ENCODE measurements at places on chromosomes 7 and 10.

- no peak for DNase-seq
Observed at GRCh38 chr10:13831711-13832141, 245.0 kb downstream of the PRPF18 start.

GRCh38 chr10:48502791-48503190, 102.1 kb downstream of the ARHGAP22 start:
- no peak for DNase-seq

DNA sequence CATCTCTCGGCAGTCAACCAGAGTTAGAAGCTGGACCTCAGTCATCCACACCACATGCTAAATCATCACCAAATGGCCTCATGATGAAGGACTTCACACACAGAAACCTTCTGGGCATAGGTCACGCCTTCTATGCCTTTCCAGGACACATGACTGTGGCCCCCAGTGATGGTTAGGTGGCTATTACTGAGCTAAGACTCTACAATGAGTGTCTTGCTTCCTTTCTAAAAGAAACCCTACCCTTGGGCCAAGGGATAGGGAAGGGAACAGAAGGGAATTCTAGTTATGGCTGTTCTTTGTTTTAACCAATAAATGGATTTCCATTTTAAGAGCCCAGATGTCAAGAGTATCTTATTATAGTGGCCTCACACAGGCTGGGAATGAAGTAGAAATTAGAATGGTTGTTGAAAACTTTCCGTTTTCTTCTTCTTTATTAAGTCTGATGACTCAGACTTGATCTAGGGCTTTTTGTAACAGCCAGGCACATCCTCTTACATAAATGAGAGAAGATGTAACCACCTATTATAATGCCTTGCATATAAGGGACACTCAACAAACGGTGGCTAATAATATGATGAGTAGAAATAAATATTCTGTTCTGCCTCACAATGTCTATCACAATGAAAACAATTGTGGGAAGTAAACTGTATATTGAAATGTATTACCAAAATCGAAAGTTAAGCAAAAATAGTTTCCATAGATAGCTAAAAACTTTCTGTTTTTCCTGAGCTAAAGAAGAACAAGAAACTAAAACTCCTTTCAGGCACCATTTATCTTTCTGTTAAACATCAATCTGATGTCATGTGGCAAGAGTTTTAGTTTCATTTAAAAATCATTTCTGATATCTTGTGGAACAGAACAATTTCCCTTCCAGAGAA, 62.5 kb upstream of the TOMM7 start:
- no peak for DNase-seq

DNA sequence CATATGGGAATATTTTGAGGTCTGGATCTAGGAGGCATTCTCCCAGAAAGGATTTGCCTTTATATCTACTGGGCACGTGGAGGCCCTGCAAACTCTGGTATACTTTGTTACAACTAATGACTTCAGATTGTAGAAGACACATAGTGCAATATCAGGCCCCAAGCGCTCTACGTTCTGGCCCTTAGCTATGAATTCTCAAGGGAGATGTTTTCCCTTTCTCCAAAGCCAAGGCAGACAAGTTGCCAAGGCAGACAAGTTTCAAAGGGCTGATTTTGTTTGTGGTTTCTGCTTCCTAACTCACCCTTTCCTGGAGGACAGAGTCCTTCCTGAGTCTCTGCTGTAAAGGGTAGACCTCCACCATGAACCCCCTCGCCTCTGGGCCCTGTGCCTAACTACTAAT, 99.4 kb upstream of the CTTNBP2 start:
- DNase-seq = no peak

- no peak for DNase-seq
Observed at GRCh38 chr10:92156874-92157773, 133.8 kb downstream of the CPEB3 start.

DNA sequence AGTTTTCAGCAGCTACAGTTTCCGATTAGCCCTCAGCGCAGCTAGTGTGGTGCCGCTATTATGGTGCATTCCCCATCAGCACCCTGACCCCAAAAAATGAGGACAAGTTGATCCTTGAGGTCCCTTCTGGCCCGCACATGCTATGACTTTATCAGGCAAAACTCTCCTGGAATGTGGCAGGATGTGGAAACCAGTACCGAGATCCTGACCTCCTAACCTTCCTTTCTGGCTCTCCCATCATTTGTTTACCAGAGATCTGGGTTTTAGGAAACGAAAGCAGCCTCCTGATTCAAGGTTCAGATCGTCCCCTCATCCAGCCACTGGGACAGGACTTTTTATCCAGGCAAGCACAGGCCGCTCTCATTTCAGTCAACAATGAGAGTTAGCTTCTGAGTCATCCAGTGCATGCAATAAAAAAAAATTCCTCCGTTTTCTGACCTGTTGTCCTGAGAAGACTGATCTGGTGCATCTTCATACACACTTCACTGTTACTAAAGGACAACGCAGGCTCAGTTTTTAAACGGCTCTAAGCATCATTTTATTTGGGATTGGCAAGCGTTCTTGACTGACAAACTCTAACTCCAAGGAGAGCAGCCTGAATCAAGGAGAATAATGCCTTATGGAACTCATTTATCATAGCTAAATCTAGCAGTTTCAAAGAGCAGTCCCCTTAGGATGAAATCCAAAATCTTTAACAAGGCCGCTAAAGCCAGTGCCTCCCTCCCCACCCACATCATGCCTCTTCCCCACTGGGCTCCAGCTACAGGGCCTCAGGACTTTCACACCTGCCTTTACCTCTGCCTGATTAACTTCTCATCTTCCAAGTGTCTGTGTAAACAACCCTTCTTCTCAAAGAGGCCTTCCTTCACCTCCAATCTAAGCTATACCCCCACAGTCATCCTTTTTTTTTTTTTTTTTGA, 17.1 kb downstream of the PDLIM1 start:
- no peak for DNase-seq

- DNase-seq = no peak
Observed at GRCh38 chr7:157795643-157796042, 458.8 kb downstream of the DNAJB6 start.
